ENCODE measurements at places on chromosomes 5 and 9.

DNA sequence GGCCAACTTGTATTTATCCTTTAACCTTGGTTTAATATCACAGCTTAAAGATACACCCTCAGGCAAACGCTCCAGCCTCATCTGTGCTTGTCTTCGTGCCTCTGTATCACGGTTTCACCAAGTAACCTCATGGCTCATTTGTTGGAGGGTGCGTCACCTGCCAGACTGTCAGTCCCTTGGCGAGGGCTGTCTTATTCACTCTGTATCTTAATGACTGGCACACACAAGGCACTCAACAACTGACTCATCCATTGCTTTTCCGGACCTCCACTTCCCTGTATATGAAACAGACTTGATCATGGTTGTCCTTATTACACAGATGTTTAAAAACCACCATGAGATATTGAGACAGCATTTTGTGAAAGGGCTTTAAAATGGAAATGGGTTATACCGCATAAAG is 28.0 kb downstream of the LCP2 start:
- no peak for DNase-seq

- no peak for DNase-seq
Measured at GRCh38 chr9:23850690-23851629, 24.9 kb upstream of the ELAVL2 start.

- no peak for DNase-seq
Measured at GRCh38 chr5:59107692-59108091, 524.8 kb downstream of the RAB3C start.

DNA sequence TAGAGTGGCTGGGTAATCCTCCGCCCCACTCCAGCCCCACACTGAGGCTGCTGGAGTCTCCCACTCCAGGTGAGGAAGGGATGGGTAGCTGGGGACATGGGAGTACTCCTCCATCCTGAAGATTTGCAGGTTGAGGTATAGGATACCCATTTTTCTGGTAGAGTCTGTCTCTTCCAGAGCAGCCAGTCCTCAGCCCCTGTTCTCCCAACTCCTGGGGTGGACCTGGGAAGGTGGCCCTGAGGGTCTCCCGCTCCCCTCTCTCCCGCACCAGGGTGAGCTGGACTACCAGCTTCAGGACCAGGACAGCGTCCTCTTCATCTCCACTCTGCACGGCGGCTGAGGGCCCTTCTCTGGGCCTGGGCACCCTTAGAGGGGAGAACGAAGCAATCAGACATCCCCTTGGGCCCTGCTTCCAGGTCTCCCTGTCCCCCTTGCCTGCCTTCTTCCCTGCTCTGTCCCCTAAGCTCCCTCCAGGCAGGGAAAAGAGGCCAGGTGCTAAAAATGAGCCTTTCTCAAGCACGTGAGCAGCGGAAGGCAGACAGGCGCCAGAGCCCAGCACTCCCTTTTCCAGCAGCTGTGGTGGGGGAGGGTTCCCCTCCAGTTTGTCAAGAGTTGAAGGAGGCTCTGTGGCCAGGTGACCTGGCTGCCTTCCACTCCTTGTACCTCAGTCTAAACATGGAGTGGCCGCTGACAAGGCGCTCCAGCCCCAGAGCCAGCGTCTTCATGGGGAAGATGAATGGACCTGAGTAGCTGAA is 18.4 kb downstream of the URM1 start:
- DNase-seq: no peak

GRCh38 chr9:77488439-77489126 is 159.5 kb downstream of the GNA14 start:
- no peak for DNase-seq

DNA sequence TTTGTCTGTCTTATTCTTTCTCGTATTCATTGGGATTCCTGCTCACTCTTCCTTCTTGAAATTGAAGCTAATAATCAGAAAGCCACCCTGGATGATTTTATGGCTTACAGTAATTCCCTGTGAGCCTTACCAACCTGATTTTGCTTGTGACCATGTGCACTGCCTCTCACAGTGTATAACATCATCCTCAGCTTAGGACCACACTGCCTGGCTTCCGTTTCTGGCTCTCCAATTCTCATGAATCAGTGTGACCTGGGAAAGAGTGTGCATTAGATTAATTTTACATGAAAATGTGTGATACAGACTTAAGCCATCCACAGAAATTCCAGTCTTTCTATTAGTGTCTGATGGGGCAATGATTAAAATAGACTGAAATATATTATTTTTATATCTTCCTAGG is 126.8 kb upstream of the DMRT1 start:
- no peak for DNase-seq

DNA sequence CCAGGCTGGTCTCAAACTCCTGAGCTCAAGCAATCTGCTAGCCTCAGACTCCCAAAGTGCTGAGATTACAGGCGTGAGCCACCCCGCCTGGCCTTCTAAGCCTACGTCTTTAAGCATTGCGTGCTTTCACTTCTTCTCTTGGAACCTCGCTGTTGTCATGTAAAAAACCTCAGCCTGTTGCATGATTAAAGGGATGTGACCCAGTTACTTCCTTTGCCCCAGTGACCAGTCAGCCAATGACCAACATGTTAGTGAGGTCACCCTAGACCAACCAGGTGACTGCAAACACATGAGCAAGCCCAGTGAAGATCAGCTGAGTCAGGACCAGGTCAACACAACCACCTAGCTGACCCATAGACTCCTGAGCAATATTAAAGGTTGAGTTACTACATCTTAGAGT is 10.5 kb downstream of the KIF4B start:
- DNase-seq: no peak

- no peak for DNase-seq
Measured at GRCh38 chr5:167244583-167244982, 1046.9 kb upstream of the WWC1 start.

- DNase-seq: no peak
Measured at GRCh38 chr5:99061711-99062110, 132.9 kb upstream of the CHD1 start.

DNA sequence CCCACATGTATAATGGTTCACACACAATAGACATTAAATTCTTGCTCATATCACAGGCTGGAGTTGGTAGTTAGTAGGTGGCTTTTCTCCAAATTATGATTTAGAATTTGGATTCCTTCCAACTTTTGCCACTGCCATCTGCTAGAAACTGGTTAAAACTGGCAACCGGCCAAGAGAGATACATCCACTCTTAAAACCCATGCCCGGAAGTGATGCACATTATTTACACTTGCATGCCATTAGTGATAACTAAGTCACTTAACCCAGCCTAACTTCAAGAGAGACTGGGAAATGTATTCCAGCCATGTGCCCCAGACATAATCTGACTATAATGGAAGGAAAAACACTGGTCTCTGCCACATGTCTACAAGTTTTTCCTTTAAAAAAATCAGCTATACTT is 395.7 kb upstream of the SEMA6A start:
- no peak for DNase-seq

DNA sequence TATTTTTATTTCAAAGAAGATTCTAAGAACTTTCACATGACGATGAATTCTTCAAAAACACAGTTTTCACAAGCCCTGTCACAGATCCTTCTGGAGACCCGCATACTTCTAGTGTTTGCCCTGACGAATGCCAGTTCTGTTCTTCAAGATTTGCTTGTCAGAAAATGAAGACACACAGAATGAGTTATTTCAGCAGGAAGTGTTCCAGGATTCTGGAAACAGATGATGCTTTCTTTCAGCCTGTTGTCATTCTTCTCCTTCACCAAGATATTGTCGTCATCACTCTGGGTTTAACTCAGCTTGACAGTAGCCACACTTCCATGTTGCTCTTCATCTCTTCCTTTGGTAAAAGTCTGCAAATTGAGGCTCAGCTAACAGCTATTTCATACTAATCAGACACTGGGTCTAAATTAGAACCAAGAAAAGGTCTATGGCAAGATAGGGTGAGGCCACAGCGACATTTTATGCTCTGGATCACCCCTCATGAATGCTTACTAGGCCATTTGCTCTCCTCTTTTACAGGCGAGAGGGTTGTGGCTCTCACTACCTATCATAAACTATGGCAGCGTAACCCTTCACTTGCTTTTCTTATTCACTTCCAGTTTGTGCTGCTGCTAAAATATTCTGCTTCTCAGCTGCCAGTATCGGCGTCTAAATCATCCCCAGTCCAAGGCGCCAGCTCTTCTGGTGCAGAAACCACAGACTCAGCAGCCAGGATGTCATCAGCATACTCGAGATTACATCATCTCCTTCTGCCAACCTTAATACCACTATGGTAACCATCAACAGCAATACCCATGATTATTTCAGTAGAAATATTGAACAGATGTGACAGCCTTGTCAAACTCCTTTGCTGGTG is 159.6 kb upstream of the TBCA start:
- no peak for DNase-seq

DNA sequence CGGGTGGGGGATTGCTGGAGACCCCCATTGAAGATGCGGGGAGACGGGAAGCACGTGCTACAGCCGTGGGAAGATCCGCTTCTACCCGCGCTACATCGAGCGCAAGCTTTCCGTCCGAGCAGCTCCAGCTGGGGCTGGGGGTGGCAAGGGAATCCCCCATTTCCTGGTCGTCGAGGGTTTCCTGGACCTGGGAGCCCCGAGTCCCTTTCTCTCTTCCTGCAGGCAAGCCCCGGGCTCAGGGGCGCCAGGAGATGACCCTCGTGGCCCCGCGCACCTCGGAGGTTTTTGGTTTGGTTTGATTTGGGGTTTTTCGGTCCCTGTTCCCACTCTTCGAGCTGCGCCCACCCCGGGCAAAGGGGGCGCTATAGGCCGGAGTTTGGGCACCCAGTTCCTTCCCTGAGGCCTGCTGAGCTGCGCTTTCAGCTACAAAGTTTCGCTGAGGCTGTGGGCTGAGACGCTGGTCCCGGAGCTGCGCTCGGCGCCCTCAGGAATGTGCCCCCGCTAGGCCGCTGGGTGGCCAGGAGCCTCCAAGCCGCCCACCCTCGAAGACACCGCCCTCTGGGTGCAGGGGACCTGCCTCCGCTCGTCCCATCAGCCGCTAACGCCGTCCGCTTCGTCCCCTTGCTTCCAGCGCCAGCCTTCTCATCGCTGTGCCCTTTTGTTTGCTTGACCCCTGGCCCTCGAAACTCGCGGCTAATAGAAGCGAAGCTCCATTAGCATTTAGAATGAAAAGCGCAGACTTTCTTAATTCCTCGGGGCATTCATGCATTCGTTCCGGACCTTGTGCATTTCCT is 2.9 kb downstream of the NR4A3 start:
- peak; percentile 29 for DNase-seq

DNA sequence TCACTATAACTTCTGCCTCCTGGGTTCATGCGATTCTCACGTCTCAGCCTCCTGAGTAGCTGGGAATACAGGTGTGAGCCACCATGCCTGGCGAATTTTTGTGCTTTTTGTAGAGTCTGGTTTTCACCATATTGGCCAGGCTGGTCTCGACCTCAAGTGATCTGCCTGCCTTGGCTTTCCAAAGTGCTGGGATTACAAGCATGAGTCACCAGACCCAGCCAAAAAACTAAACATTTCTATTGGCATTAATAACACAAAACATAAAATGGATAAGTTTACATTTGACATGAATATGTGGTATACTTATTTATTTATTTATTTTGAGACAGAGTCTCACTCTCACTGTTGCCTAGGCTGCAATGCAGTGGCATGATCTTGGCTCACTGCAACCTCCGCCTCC is 13.6 kb upstream of the REEP5 start:
- DNase-seq: no peak

DNA sequence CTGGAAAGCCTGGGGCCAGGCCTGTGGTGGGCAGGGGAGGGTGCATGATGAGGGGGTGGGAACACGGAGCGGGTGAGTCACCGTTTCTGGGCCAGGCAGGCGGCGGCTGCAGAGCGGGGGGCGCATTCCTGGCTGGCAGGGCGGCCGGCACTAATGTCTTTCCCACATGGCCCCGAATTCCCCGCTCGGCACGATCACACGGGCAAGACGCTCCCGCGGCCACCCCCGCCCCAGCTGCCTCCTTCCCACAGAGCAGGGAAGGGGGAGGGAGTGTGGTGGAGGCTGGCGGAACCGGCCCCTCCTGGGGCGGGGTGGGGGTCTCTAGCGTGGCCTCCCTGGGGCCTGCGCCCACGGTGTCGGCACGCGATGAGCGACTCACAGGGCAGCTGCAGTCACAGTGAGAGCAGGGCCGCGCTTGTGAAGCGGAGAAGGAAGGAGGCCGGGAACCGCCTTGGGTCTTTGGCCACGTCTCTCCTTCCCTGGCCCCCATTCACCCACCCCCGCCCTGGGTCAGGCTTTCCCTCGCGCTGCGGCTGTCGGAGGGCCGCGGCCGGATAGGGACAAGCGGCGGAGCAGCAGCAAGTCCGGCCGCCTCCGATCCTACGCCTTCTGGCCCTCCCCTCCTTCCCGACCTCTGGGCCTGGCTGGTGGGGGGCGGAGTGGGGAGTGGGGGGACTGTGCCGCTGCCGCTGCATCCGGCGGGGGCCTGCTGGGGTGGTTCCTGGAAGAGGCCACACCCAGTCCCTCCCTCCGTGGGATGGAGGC is 48.9 kb downstream of the CXXC5 start:
- DNase-seq: no peak

DNA sequence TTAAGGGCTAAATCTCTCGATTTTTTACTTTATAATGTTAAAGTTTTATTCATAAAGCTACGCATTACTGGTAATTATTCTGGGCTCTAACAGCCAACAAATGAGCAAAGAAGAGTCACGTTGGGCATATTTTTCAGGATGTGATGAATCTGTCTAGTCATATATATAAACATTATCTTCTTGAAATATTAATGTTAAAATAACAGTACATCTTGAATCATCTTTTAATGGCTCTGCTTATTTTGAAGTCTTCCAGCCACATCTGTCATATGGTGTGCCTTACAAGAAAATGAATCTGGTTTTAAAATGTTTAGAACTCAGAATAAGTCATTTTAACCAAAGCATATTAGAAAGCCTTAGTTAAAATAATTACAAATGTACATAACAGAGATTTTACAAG is 96.9 kb downstream of the CWC27 start:
- no peak for DNase-seq

DNA sequence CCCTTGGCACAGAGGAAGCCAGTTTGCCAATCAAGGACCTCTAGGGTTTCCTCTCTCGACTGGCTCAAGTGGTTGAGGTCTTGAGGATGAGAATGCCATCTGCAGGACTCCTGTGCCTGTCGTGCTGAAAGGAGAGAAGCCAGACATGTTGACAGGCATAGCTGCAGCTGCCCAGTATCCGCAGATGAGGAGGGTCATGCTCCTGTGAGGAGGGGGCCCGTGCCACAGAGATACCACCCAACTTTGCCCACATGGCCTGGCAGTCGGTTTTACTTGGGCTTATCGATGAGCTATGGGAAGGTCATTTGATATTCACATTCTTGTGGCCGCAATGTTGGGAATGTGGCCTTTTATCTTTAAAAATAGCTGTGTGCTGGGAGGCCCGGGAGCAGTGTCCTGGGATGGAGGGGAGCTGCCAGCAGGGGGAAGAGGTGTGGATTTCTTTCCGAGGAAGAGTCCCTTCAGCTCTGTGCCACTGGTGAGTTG is 17.4 kb downstream of the FRMPD1 start:
- no peak for DNase-seq

GRCh38 chr9:75964427-75964826 is 74.0 kb downstream of the PCSK5 start:
- no peak for DNase-seq

Data from activated naive CD4-positive, alpha-beta T cell (primary cell).